Bone marrow (tissue), 2 donors: ENCODE measurements at places on chromosomes 6 and 20.

GRCh38 chr6:17904491-17905120 lies 82.8 kb downstream of the KIF13A start:
- no peak for DNase-seq

- DNase-seq: no peak
Measured at GRCh38 chr6:42278131-42278853, 60.6 kb upstream of the MRPS10 start.

DNA sequence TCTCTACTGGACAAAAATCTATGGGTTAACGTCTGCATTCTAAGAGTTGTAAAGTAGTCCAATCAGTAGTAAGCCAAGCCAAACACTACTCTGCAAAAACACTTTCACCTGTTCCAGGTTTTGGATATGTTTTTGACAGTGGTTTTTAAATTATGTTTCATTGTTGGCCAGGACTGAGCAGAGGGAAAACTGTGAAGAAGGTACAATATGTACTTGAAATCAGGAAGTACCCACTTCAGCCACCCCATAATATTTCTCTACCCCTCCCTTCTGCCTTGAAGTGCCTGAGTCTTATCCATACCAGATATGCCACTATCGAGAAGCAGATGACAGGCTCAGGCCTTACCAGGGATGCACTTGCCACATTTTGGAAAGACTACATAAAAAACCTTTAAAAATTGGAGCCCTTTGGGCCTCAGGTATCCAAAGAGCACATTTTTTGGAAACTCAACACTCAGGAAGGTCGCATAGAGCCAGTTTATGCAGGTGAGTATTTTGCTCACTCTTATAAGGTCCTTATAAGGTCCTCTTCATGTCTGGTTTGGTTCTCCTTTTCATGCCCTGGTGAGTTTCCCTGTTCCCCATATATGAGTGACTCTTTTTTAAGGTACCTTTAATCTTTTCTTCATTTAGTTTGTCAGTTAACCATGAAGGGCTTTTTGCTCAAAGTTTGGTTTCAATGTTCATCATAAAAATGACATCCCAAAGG lies 859.3 kb upstream of the FLRT3 start:
- DNase-seq: no peak

- DNase-seq: no peak
Measured at GRCh38 chr6:115060581-115060980, 717.8 kb upstream of the HS3ST5 start.

- DNase-seq: no peak
Measured at GRCh38 chr6:42158011-42158410, 15.2 kb upstream of the GUCA1A start.

DNA sequence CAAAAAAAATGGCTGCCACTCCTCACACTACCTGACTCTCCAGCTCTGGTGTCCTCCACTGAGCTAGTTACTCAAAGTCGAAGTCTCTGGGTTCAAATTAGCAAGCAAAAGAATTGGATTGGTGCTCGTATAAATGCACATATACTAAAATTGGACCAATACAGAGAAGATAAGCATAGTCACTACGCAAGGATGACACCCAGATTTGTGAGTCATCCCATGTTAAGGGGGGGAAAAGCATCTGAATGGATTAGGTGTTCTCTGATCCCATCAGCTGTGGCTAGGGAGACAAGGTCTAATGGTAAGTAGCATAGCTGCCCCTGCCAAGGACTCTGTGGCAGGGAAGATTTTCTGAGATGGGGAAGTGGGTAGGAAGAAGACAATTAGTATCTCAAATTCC lies 18.3 kb upstream of the AMD1 start:
- no peak for DNase-seq

GRCh38 chr6:44009425-44010321 lies 117.6 kb downstream of the MRPL14 start:
- no peak for DNase-seq

- peak; percentile 59 for DNase-seq
Measured at GRCh38 chr6:47414423-47415167, 63.0 kb upstream of the CD2AP start.

- no peak for DNase-seq
Measured at GRCh38 chr20:62900692-62901584, 25.4 kb downstream of the DIDO1 start.

- no peak for DNase-seq
Measured at GRCh38 chr6:161743509-161744178, 469.8 kb upstream of the AGPAT4 start.

DNA sequence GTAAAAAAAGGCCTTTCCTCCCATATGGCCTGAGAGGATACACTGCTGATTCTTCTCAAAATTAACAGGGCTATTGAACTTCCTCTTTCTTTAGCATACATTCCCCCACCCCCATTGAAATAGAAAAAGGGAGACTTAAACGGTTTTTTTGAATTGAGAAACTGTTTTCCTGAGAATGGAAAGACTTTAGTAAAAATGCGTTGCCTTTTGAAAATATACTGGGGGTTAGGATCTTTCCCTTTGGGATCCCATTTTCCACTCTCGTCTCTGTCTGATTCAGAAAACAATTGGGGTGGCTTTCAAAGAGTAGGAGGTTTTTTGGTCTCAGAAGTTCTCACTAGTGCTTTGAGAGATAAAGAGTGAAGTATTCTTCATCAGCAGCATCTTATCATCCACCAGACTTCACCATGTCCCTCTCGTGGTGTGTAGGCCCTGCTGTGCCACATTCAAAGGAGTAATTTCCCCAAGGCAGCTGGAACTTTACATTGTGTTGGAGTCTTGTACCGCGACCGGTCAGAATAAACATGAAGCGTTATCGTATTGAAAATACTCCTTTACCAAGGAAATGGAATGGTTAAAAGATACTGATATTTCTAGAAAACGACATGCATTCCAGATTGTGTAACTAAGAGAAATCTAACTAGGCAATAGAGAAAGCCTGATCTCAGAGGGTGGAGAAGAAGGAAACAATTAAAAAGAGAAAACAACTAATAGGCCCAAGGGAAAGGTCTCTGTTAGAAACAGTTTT lies 10.6 kb downstream of the MYB start:
- DNase-seq: peak; percentile 86
